ENCODE measurements at places on chromosomes 13 and 19. TPM values are rescaled to one million over a fixed set of nuclear protein-coding genes. Genes with fewer than 3 reads are reported as not detected.

DNA sequence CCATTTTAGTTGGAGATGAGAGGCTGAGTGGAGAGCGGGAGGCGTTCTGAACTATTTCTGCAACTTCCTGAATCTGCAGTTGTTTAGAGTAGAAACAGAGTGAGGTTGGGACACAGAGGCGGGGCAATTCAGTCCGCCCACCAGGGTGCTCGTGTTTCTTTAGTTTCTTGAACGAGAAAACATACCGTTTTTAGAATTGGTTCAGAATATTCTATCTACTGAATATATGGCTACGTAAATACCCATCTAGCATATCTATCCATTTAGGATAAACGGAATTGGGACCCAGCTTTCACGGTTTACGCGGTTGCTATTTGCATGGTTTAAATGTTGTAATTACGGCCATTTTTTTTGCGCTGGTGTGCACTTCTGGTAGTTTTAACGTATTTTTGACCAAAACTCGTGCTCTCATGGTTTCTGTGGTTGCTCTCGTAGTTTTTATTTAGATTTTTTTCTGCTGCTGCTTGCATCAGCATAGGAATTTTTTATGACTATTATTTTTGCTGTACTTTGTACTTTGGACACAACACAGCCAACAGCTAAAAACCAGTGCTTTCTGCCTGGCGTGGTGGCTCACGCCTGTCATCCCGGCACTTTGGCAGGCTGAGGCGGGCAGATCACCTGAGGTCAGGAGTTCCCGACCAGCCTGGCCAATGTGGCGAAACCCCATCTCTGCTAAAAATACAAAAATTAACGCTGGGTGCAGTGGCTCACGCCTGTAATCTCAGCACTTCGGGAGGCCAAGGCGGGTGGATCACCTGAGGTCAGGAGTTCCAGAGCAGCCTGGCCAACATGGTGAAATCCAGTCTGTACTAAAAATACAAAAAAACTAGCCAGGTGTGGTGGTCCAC lies 32.7 kb downstream of the TIMM13 start:
- no peak for DNase-seq

DNA sequence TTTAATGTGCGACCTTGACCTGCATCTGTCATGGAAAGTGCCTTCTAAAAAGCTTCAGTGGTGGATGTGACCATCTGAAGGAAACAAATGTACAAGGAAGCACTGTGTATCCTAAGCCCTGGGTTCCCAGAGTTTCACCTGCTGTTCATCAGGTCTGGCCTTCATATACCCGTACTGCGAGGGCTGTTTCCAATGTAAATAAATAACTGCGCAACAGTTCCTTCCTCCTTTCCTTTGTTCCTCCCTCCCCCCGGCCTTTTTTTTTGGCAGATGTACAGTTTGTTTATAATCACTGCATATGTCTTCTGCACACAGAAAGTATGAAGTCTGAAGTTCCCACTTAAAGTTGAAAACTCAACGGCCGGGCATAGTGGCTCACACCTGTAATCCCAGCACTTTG lies 5.2 kb downstream of the FAAP24 start:
- no peak for DNase-seq

The CYP2S1 gene
- total RNA-seq: not detected

The GPC5 gene
- total RNA-seq: 0.39 TPM

DNA sequence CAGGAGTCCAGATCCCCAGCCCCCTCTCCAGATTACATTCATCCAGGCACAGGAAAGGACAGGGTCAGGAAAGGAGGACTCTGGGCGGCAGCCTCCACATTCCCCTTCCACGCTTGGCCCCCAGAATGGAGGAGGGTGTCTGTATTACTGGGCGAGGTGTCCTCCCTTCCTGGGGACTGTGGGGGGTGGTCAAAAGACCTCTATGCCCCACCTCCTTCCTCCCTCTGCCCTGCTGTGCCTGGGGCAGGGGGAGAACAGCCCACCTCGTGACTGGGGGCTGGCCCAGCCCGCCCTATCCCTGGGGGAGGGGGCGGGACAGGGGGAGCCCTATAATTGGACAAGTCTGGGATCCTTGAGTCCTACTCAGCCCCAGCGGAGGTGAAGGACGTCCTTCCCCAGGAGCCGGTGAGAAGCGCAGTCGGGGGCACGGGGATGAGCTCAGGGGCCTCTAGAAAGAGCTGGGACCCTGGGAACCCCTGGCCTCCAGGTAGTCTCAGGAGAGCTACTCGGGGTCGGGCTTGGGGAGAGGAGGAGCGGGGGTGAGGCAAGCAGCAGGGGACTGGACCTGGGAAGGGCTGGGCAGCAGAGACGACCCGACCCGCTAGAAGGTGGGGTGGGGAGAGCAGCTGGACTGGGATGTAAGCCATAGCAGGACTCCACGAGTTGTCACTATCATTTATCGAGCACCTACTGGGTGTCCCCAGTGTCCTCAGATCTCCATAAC lies at the start of gene APOE:
TSS of gene APOE (plus strand) at position 360 of the 724 bp plus-strand sequence. CDS start 829 bp downstream, outside the sequence.
- DNase-seq: no peak

The IRGC gene
- not detected for total RNA-seq

DNA sequence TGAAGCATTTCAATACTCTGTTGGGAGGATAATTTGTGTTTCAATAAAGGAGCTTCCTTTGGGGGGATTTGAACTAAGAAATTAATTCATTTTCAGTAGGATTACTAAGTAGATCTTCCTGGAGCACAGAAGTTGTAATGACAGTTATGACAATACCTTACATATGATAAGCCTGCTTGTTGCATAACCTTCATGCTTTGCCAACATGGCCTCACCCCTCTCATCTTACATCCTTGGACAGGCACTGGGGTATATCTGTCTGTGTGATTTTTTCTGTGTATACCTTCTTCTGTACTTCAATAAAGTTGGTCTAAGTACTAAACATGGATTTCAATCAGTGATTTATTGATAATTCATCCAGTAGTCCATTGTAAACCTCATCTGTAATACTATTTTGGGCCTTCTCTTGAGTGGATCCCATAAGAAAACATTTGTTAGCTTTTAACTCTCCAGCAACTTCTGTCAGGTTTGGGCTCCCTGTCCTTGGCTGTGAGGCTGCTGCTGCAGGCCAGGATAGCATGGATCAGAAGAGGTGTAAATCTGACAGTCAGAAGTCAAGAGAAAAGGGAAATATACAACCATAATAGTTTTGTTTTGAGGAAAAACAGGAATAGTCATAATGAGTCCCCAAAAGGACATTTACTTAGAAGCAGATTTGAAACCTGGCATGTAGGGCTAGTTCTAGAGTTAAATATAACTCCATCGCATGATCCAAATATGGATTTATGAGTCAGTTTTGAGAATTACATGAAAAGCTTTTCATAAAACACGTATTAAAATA lies 422.2 kb downstream of the KLF5 start:
- no peak for DNase-seq

The ZGLP1 gene
- total RNA-seq: 5.6 TPM

The SYNGR4 gene
- not detected for total RNA-seq

The POSTN gene
- not detected for total RNA-seq

The SLC17A7 gene
- total RNA-seq: 0.09 TPM

The CHST8 gene
- total RNA-seq: not detected

- no peak for DNase-seq
Measured at GRCh38 chr13:29162638-29163235, 342.6 kb downstream of the MTUS2 start.

The ZNF729 gene
- total RNA-seq: not detected

The DZIP1 gene
- not detected for total RNA-seq
